SIG-M5 (cell line): ENCODE measurements at places on chromosomes 7 and 10.

DNA sequence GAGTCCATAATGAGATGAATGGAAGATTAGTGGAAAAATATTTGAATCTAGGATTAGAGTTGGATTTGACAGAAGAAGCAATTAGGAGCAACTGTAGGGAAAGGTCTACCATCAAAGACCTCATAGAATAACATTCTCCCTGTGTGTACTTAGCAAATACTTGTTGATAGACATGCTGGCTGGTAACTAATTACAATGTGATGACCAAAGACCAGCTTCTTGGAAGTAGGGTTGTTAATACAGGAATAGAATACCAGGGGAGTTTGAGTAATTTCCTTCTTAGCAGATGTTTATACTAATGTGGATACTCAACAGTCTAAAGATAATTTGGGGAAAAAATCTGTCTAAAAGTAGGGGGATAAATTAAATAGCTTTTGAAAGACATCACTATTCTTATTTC, 357.5 kb upstream of the BMPER start:
- no peak for DNase-seq

GRCh38 chr7:3559278-3559677, 258.2 kb downstream of the SDK1 start:
- DNase-seq = no peak

DNA sequence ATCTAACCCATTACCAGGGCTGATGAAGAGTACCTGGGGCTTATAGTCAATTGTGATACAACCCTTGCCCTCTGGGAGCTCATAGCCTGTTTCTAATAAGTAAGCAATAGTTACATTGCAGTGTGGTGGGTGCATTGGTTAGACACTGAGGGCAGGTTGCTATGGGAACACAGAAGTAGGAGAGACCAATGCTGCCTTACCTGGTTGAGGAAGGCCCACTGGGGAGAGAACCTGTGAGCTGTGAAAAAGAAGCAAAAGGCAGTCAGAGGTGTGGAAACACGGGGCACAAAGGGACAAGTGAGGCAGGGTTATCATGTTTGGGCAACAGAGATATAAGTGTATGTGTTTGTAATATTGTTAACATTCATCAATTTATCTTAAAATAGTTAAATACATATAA, 51.9 kb downstream of the WDFY4 start:
- DNase-seq = no peak

- DNase-seq = no peak
Measured at GRCh38 chr10:42836771-42837468, 54.3 kb downstream of the BMS1 start.

DNA sequence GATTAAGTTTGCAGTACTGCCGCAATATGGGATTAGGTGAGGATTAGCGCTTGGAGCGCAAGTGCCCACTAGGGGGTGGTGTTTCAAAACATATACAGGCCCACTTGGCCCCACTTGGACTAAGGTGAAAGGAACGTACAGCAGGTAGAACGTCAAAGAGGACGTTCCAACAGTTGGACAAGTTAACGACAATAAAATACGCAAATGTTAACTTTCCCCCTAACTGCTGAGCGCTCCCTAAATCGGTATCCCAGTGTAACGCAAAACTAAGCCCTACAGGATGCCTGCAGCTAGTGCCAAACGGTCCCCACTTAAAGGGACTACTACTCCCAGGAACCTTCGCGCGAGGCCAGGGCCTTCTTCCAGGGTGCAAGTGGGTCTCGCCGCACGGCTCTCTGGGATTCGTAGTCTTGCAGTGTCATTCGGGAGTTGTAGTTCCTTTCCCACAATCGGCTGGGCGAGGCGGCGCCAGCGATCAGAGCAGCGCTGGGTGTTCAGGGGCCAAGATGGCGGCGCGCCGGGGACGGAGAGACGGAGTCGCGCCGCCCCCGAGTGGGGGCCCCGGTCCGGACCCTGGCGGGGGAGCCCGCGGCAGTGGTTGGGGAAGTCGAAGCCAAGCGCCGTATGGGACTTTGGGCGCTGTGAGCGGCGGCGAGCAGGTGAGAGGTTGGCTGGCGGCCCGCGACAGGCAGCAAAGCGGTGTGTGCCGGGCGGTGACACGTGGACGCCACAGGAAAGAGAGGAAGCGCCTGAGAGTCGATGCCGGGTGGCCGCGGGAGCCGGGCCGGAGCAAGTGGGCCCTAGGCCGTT, at the start of gene PPRC1:
TSS of gene PPRC1 (plus strand) at position 478 of the 810 bp plus-strand sequence. CDS start at position 507, 29 bp downstream.
- DNase-seq = peak; percentile 96

DNA sequence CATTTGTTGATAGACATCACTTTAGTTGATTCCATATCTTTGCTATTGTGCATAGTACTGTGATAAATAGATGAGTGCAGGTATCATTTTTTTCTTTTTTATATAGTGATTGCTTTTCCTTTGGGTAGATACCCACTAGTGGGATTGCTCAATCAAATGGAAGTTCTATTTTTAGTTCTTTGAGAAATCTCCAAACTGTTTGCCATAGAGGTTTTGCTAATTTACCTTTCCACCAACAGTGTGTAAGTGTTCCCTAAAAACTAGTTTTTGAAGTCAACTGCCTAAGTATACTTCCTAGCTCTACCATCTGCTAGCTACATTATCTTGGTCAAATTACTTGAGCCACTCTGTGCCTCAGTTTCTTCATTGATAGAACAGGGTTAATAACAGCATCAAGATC, 31.5 kb upstream of the RSBN1L start:
- no peak for DNase-seq

DNA sequence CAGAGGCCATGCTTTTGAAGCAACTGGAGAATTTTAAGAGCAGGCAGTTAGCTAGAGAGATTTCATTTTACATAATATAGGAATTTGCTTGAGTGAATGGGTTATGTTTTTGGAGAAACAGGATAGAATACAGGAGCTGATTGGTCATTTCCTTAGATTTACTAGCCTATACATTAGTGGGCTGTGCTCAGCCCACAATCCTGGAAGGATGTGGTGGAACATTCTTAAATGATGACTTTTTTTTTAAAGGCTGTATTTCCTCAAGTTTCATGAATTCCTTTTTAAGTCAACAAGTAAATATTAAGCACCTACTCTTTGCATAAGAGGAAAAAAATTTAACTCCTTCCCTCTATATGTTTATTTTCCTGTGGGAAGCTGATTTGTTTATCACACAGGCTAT, 314.4 kb upstream of the BMPER start:
- no peak for DNase-seq

DNA sequence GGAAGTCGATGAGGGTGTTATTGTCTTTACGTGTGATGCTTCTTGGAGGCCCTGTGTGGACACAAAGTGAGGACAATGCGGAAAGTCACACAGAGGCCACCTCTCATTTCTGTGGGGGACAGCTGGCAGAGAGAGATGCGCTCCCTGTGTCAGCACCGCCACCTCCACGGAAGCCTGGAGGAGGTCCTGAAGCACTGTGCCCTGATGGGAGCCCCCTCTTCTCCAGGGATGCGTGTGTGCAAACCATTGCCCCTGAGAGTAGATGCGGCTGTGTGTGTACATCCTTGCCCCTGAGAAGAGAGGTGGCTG, 2.0 kb downstream of the PTPRE start:
- DNase-seq = no peak

- DNase-seq = no peak
Measured at GRCh38 chr7:111470998-111471397, 91.3 kb downstream of the IMMP2L start.

- DNase-seq = no peak
Measured at GRCh38 chr7:1933066-1933750, 263.1 kb downstream of the ELFN1 start.

DNA sequence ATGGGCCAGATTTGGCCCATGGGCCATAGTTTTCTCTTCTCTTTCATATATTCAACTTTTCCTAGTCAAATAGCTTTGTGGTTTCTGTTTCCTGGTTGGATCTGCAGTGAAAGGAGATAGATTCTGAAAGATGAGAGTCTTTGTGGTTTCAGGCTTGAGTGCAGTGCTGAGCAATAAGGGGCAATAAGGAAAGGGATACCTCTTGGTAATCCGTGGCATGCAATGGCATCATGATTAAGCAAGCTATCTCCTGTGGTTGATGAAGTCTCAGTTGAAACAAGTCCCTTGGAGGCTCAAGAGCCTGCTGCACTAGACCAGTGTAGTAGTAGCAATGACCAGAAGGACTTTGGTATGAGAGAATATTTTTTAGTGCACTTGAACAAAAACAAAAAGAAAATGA, 187.7 kb upstream of the CNTNAP2 start:
- no peak for DNase-seq

- no peak for DNase-seq
Measured at GRCh38 chr7:25565949-25566348, 337.7 kb upstream of the NPVF start.

DNA sequence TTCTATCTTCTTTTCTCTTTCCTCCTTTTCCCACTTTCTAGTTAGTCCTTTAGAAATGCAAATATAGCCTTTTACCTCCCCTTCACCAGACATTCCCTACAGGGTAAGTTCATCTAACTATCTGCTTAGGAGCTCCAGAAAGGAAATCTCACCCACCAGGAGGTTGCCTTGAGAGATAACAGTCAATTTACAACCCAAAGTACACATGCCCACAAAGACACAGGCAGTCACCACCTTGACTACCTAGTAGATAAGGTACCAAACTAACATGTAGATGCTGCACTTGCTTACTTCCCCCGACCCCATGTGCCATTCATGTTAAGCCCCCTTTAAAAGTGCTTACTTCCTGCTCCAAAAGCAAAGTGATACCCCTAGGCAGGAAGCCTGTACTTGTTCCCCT, 12.8 kb upstream of the CREB3L2 start:
- no peak for DNase-seq

DNA sequence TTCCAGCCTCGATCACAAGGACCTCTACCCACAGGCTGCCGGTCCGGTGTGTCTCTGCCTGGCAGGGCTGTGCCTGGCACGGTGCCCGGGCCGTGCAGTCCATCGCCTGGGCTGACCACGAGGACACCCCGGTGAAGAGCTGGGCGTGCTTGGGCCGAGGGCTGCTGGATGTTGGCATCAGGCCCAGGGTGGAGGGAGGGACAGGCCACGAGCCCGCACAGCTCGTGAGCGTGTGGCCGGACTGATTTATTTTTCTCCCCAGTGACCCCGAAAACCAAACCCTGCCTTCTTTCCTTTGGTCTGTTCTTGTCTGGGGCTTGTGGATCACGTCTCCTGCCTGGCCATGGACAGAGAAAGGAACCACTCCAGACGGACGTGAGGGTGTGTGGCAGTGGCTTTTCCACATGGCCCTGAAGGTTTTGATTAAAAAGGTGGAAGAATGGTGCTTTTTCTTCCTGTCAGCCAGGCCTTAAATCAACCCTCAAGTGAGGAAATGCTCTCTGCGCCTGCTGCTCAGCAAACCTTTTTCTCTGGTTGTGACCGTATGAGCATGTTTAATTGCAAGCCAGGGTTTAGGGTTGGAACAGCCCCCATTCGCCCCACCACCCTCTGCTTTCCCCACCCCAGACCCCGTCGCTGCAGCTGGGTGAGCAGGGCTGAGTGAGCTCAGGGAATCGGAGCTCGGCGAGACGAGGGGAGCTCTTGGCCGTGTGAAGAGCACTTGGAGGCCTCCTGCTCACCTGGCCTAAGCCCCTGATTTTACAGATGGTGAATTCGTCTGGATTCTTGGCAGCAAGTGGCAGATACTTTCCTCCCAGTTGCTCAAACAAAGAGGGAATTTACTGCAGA, 130.1 kb downstream of the RGS10 start:
- DNase-seq = no peak

DNA sequence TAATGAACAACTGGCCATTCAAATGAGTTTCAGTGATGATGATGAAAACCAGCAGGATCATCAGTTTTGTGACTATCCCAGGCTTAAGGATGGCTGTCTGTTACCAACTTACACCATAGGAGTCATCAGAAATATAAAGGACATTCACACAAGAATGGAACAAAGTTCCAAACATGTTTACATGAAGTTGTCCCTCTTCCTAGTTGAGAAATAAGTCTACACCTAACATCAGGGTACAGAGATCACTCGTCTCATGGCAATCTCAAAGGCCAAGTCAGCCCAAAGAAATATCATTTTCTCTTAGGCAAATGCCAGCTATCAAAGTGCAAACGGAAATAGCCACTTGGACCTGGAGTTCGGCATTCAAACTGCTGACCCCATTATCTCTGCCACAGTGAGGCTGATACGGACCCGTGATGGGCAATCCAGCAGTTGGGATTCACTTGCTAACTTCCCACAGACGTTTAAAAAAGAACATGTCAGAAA, 53.0 kb downstream of the CREB3L2 start:
- no peak for DNase-seq
